Naive B cell (primary cell): ENCODE measurements at places on chromosomes 12 and 14.

DNA sequence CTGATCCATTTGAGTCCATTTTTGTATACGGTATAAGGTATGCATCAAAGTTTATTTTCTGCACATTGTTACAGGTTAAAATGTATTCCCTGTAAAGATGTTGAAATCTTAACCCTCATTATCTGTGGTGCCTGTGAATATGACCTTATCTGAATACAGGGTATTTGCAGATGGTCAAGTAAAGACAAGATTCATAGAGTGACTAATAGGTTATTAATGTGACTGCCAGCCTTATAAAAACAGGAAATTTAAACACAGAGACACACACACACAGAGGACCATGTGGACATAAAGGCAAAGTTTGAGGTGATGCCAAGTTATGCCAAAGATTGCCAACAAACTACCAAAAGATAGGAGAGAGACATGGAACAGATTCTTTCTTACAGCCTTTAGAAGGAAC is 347.2 kb upstream of the DCN start:
- no peak for DNase-seq

- no peak for DNase-seq
Measured at GRCh38 chr14:84217066-84217465, 1312.9 kb upstream of the FLRT2 start.

GRCh38 chr12:65602610-65603295 is 221.5 kb upstream of the HMGA2 start:
- DNase-seq: no peak

DNA sequence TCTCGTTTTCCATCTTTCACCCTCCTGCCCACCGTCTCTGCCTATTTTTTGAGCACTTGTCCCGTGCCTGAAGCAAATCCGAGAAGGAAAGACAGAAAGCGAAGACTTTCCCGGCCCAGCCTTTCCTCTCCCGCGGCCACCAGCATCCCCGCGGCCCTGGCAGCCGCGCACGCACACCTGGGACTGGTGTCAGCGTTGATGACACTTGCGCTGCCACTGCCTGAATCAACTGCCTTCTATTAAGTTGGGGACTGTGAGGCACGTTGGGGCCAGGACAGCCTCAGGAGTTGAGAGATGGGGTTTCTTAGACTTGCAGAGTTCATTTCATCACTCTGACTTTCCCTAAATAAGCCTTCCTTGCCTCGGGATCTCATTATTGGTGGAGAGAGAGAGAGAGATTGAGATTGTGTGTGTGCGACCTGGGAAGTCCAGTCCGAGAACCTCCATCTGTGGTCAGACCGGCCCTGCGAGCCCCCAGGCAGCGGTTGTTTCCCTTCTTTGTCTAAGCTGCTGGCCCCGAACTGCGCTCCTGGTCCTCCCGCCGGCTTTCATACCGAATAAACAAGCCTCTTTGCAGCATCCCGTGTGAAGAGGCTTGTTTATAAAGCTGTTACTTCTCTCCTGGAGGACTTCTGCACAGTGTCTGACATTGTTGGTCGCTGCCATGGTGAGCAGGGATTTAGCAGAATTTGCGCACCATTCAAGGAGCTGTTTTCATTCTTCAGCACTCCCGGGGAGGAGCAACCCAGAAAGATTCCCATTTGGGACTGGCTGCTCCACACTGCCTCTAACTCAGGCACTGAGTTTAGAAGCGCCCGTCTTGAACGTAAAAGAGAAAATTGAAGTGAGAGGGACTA is 1.5 kb downstream of the PDZRN4 start:
- no peak for DNase-seq

- no peak for DNase-seq
Measured at GRCh38 chr12:45674181-45674977, 55.1 kb upstream of the ARID2 start.

GRCh38 chr12:130714591-130715149 is 1.4 kb downstream of the RIMBP2 start:
- no peak for DNase-seq

DNA sequence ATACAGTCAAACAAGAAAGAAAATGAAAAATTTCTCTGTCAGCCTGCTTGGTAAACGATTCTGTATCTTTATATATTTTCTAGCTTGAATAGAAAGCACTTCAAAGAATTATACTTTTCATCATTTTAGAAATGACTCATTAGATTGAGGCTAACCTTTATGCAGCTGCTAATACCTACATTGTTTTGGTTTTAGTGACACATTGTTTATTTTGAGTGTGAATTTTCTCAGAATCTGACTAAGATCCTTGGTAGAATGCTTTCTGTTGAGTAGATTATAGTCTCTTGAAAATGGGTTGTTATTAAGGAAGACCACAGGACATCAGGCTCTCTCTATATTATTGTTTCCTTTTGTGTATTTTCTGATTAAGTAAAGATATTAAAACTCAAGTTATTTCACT is at the start of gene PMCH:
PMCH (minus strand) TSS at position 45 of the 400 bp plus-strand sequence. CDS start 63 bp downstream, outside the sequence.
- no peak for DNase-seq

DNA sequence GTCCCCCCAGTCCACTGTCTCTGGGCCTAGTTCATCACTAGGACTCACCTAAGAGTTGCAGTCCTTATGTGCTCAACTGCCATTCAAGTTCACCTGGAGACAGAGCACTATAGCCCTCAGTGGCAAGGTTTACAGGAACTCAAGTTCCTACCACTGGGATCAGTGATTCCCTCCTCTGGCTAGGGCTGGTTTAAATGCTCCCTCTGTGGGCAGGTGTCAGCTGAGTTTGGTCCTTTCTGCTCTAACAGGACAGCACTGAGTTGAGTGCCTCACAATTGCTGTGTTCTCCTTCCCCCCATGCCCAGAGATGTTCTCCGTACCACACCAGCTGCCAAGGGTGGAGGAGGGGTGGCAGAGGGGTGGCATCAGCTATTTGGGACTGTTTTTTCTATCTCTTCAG is 20.8 kb upstream of the SAV1 start:
- DNase-seq: no peak

DNA sequence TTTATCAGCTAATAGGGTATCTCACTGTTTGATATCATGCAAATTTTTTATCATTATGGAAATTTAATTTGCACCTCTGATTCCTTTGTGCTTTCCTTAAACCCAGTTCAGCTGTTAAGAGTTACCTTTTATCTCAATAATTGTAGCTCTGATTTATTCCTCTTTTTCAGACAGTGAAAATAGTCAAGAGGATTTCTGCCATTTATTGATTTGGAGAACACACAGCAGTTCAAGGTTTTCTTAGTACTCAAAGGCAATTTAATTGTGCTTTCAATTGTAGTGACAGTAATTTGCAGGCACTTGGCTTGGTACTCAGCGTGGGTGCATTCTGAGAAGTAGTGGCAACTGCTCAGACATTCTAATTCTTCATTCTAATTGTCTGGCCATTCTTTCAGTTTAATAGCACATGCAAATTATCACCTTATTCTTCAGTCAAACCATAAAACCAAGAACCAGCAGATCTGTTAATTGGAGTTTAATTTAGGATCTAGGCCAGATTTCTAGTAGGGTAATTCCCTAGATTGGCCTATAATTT is 709.3 kb downstream of the RPS29 start:
- DNase-seq: no peak

- no peak for DNase-seq
Measured at GRCh38 chr12:68270358-68270757, 17.0 kb upstream of the IL22 start.

GRCh38 chr14:84095681-84096080 is 1434.3 kb upstream of the FLRT2 start:
- no peak for DNase-seq

DNA sequence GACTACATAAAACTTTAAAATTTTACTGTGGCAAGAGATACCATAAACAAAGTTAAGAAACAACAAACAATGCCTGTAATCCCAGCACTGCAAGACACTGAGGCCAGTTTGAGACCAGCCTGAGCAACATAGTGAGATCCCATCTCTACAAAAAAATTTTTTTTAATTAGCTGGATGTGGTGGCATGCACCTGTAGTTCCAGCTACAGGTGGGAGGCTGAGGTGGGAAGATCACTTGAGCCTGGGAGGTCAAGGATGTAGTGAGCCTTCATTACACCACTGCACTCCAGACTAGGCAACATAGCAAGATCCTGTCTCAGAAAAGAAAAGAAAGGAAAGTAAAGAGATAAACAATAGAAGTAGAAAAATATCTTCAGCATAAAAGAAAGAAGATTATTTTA is 3.3 kb upstream of the TEX52 start:
- DNase-seq: no peak

GRCh38 chr12:103688376-103689063 is 101.4 kb downstream of the STAB2 start:
- DNase-seq: no peak
